ENCODE measurements at places on chromosomes 3 and 15.

GRCh38 chr3:99562990-99563607 is 75.3 kb upstream of the COL8A1 start:
- DNase-seq, result no peak

DNA sequence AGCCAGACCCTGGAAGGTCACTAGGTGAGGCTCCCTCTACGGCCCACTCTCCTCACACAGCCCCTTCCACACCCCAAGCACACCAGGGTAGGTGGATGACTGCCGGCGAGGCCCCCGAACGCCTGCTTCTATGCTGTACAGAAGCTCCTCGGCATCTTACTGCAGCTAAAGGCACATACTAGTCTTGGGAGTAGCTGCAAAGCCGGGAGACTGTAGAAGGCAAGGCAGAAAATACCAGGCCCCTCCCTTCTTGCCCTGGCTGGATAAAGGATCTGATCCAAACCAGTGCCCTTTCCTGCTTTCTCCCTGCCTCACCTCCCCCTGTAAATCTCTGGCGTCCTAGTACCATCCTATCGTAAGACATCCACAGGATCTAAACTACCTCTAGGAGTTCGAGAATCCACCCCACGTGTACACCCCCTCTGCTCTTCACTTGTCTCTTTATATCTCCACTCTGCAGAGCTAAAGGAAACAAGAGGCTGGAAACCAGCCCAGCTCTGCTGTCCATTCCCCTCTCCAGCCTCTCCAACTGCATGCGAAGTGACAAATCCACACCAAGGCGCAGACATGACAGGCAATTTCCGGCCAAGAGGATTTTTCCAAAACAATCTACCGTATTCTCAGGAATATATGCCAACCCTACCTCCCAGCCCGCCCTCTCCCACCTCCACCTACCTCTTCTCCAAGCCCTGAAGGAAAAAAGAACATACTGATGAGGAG is 11.8 kb downstream of the TNK2 start:
- no peak for DNase-seq

GRCh38 chr3:14156201-14156600 is 22.2 kb downstream of the XPC start:
- no peak for DNase-seq

- DNase-seq, result no peak
Measured at GRCh38 chr3:60630953-60631352, 620.3 kb downstream of the FHIT start.

GRCh38 chr3:59308684-59309083 is 258.9 kb upstream of the CFAP20DC start:
- no peak for DNase-seq

- no peak for DNase-seq
Measured at GRCh38 chr15:75163150-75163564, 38.5 kb upstream of the C15orf39 start.

GRCh38 chr3:112333002-112333380 is at the start of gene CD200:
Gene CD200, plus strand, starts transcription at chr3:112333156. Its CDS starts 57 bp downstream, at chr3:112333213.
- DNase-seq, result peak; percentile 31

DNA sequence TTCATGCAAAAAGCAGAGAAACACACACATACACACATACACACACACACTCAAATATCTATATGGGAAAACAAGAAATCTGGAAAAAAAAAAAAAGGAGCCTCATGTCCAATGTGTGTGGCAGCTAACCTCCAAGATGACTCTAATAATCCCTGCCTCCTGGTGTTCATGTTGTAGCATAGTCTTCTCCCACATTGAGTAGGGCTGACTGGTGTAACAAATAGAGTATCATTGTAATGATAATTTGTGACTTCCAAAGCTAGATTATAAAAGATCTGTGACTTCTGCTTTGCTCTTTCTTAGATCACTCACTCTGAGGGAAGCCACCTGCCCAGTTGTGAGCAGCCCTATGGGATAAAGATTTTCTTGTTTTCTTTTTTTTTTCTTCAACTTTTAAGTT is 130.9 kb upstream of the TNIK start:
- DNase-seq, result no peak

- DNase-seq, result no peak
Measured at GRCh38 chr15:85993116-85993515, 86.6 kb upstream of the AGBL1 start.

GRCh38 chr15:23570486-23570885 is 5.0 kb downstream of the MKRN3 start:
- DNase-seq, result no peak

DNA sequence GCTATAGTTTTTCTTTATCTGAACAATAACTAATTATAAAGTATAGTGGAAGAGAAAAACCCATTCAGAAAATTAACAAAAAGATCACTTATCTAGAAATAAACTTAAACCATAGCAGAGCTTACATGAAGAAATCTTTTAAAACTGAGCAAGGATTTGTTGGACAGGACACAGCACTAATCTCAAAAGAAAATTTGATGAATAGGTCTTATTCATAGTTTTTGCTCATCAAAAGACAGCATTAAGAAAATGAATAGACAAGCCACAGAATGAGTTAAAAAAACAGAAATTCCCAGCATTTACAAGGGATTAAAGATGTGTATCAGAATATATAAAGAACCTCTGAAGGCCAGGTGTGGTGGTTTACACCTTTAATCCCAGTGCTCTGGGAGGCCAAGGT is 29.5 kb downstream of the PIK3CA start:
- no peak for DNase-seq

DNA sequence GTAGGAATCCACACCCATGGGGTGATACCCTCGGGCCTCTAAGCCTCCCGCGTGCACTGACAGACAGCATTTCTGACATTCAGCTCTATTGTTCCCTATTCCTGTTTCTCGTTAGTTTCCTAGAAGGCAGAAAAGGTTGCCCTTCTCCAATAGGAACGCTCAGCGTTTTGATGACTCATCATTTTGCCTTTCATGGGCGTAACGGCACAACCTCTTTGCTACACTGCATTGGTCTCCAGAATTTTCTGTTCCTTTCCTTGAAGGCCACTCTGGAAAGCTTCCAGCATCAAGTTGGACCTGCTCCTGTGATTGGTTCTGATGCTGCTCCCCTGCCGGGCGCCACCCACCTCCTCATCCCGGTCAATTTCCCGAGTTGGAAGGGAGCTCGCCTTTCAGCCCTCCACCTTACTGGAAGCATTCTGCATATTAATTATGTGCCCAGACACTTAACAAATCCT is 13.0 kb upstream of the TNK2 start:
- no peak for DNase-seq

- DNase-seq, result no peak
Measured at GRCh38 chr3:128338536-128339330, 128.0 kb downstream of the DNAJB8 start.

DNA sequence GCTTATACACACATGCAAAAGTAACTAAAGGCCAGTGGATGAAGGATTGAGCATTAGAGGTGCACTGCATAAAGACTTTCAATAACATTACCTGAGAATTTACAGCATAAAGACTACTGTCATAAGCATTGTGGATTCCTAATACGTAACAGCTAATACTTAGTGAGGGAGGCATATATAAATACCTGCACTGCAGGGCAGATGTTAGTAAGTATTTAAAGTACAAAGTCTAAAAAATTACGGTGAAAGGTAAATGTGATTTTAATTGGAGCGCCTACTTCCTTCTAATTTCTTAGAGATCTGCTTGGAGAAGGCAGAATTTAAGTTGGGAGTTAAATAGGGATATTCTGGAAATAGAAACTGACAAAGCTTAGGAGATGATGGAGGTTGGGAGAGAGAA is 25.4 kb upstream of the TRPM7 start:
- DNase-seq, result no peak

DNA sequence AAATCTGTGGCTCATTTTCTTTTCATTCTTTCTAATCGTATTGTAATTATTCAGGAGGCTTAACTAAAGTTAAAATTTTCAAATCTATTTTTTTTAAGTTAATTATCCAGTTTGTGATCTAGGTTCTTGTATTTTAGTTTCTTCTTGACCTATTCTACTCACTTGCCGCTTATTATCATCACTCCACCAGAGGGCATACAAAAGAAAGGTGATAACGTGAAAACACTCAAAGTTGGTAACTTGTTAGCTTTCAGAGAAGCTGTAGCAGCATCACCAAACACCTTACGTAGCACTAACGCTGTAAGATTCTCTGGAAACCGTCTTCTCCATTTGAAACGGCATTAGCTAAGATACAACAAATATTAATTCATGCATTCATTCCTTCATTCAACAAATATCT is 4.8 kb downstream of the GNB4 start:
- no peak for DNase-seq

- no peak for DNase-seq
Measured at GRCh38 chr15:89749951-89750559, 994 bp downstream of the MESP1 start.

GRCh38 chr15:50361756-50362155 is 6.8 kb upstream of the GABPB1 start:
- no peak for DNase-seq

- no peak for DNase-seq
Measured at GRCh38 chr3:195405651-195406050, 37.2 kb downstream of the ACAP2 start.

GRCh38 chr3:2262204-2262603 is 163.5 kb downstream of the CNTN4 start:
- DNase-seq, result no peak

GRCh38 chr15:97517737-97518136 is 442.8 kb upstream of the ARRDC4 start:
- DNase-seq, result no peak

DNA sequence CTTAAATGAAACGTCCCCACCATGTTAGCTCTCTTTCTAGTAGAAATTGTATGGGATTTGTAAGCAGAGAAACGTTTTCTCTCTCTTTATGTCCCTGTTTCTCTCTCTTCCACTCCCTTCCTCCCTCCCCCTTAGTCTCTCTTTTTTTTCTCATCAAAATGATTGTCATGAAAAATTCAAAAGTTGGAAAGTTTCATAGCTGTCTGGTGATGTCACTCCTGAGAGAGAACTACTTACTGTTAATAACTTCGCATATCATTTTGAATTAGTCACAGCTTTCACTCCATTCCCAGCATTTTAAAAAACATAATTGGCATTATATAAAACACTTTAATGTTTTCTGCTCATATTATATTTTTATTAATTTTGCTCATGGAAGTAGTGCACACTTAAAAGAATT is 331.1 kb downstream of the C3orf38 start:
- no peak for DNase-seq

DNA sequence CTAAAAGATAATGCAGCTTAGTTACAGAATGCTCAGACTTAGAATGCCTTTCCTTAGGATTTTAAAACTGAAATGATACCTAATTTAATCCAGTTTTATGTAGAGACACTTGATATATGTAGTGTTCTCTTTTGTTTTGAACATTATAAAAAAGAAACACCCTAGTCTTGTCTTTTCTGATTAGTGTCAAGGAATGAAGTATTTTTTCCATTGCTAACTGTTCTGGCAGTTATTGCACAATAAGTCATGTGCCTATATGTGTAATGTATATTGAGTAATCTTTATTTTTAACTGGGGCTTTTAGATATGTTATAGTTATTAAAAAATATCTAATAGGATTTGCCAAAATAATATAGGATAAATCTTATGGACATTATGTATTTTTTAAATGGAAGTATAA is 4.5 kb downstream of the ARL8B start:
- DNase-seq, result no peak

DNA sequence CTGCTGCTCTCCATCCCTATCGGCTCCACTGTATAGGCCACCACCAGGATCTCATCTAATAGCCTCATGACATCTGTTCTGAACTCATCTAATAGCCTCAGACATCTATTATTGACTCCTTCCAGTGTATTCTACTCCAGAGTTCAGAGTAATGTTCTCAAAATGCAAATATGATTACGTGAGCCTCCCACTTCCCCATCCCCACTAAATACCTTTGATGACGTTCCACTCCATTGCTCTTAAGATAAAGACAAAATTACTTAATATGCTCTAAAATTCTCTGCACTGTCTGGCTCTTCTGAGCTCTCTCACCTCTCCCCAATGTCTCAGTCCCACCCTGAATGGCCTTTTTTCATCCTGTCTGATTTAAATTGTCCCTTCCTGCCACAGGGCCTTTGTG is 94.7 kb downstream of the SAMMSON start:
- no peak for DNase-seq

DNA sequence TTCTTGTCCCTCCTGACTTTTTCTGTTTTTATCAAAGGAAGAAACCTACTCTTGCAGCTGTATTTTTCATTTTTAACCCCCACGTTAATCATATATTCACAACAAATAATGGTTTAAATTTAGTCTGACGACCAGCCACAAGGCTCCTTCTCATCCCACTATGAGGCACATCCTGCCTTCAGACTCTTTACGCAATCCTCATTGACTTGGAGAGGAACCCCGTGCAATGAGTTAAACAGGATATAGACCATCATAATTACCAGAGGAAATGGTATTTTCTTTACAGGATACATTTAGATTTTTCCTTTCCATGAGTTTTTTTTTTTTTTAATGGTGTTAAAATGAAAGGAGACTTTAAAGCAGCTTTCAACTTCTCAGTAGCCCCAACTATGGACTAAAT is 68.5 kb downstream of the WWTR1 start:
- DNase-seq, result no peak

DNA sequence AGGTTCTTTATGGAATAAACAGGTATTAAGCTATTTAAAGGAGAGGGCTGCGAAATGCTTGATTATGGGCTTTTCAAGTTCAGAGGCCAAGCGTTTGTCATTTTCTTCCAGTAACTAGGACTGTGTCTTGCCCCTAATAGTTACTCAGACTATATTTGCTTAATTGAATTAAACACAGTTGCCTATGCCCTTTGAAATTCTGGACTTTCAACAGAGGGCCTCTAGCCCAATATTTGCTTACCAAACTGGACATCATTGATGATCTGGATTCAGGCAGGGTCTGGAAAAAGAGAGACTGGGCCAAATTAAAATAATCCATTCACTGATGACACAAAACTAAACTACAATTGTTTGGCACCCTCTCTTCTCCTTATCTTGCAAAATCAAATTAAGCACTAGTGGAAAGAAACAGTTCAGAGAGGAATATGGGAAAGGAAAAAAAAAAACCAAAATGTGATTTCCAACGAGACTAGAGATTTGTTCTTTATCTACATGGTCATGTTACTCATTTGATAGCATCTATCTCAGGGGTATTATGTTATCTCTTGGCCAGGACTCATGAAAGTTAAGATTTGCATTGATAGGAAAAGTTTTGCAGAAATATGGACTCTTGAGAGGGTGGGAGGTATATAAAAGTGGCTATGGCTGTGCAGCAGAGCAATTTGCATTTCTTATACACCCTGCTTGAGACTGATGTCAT is 75.1 kb upstream of the TSEN2 start:
- DNase-seq, result no peak

GRCh38 chr3:142224482-142225072 is 808 bp downstream of the GK5 start:
- no peak for DNase-seq

All from T-cell (primary cell).